Dermis blood vessel endothelial cell (primary cell): ENCODE measurements at places on chromosomes 11 and 22. TPM values are rescaled to one million over a fixed set of nuclear protein-coding genes. Genes with fewer than 3 reads are reported as not detected.

- DNase-seq: no peak
These were observed 401.0 kb downstream of the TBC1D22A start for GRCh38 chr22:47163481-47163855.

- DNase-seq: no peak
These were observed 7.7 kb downstream of the SLC22A8 start for GRCh38 chr11:63007920-63008319.

Gene TMEM191C
- 0.60 and 0.68 TPM in 2 replicates for total RNA-seq

Gene TMEM184B
- total RNA-seq: 36.2 and 49.4 TPM in 2 replicates

Gene PNPLA5
- not detected in 2 replicates for total RNA-seq
